ENCODE measurements at places on chromosomes 13 and 19. TPM values are rescaled to one million over a fixed set of nuclear protein-coding genes. Genes with fewer than 3 reads are reported as not detected.

The IL11 gene
- 7.0 TPM for total RNA-seq

The TYROBP gene
- total RNA-seq: not detected

The RXFP2 gene
- total RNA-seq: not detected

The OLFM4 gene
- total RNA-seq: not detected

The PTGIR gene
- total RNA-seq: 1.6 TPM
